ENCODE measurements at places on chromosomes 3 and 15.
A peak's percentile ranks its signal among the peaks of the same experiment; 100 is the strongest.

GRCh38 chr3:167502401-167502800, 28.6 kb upstream of the SERPINI2 start:
- no peak for DNase-seq

GRCh38 chr15:42608110-42608531, 32.7 kb downstream of the STARD9 start:
- no peak for DNase-seq

GRCh38 chr3:13106308-13107001, 33.2 kb upstream of the IQSEC1 start:
- no peak for DNase-seq

- DNase-seq: no peak
Measured at GRCh38 chr3:118734664-118735063, 300.0 kb downstream of the IGSF11 start.

GRCh38 chr3:2540115-2540514, 441.4 kb downstream of the CNTN4 start:
- DNase-seq: no peak

- no peak for DNase-seq
Measured at GRCh38 chr15:78641749-78642275, 802 bp upstream of the CHRNB4 start.

GRCh38 chr3:45712434-45713110, 23.4 kb downstream of the SACM1L start:
- DNase-seq: no peak

DNA sequence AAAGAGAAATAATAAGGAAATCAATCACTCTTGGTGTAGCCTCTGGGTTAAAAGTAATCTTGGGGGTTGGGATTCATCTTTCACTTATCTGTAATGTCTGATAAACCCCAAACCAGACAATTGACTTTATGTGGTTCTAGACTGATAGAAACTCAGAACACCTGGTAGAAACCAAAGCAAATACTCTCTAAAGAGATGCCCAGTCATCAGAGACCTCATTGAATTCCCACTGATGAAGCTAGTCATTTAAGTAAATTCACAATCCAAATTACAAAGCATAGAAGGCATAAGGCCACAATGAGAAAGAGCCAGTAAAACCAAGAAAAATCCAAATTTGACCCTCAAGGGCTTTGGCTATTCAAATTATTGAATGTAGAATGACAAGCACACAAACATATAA, 250.6 kb downstream of the MBNL1 start:
- DNase-seq: no peak

- no peak for DNase-seq
Measured at GRCh38 chr3:127772827-127773751, 49.2 kb downstream of the MGLL start.

DNA sequence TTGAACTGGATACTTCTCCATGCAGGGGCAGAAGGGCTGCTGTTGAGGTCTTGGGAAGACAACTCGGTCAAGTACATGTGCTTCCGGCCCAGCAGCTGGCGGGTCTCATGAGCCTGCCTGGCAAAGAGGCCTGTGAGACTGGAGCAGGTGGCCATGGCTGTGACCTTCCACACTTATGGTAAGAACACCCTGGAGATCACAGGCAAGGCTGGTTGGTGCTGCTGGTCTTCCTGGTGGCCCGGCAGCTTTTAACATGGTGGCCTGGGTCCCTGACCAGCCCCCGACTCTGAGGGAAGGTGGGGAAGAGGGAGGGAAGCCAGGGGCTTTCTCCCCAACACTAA, 15.4 kb downstream of the CHRD start:
- no peak for DNase-seq

DNA sequence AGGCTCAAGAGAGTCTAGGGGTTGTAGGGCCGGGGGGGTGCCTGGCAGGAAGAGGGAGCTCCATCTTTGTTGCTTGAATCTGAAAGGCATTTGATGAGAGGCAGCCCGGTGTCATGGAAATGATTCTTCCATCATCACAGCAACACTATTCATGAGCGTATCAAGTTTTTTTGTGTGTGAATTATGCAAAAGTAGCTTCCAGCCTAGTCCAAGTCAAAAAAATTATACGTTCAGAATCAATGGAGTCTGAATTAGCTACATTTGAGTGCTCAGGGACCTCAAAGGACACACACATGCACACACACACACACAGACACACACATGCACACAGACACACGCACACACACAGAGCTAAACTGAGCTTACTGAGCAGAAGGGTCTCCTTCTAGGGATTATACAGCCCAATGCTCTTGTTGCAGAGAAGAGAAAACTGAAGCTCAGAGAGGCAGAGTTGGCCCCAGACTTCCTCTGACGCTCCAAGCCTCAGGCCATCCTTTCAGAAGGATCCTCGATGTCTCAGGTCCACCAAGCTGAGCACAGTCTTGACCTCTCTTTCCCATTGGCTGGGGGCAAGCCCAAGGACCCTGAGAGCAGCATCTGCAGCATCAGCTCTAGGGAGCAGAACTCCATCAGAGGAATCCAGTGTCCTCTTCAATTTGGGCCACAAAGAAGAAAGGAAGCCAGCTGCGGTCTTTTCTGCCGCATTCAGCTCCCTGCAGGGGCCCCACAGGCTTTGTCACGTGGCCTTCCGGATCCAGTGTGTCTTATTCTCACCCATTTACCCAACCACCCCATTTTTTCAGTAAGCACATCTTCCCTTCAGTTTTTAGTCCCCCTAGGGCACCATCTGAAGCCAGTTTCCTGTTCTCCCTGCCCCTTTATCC, 228.0 kb downstream of the UACA start:
- DNase-seq: no peak

- no peak for DNase-seq
Measured at GRCh38 chr15:88717382-88718031, 78.7 kb downstream of the ISG20 start.

DNA sequence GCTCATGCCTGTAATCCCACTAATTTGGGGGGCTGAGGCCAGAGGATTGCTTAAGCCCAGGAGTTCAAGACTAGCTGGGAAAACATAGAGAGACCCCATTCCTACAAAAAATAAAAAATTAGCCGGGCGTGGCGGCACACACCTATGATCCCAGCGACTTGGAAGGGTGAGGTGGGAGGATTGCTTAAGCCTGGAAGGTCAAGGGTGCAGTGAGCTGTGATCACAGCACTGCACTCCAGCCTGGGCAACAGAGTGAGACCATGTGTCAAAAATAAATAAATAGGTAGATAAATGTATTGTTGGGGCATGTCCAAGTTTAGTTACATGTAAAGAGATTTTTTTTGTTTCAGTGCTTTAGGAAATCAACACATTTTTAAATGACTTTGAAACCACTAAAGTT, 36.4 kb downstream of the SLC12A1 start:
- no peak for DNase-seq

GRCh38 chr15:61748529-61748928, 311.7 kb downstream of the VPS13C start:
- peak; percentile 9 for DNase-seq

DNA sequence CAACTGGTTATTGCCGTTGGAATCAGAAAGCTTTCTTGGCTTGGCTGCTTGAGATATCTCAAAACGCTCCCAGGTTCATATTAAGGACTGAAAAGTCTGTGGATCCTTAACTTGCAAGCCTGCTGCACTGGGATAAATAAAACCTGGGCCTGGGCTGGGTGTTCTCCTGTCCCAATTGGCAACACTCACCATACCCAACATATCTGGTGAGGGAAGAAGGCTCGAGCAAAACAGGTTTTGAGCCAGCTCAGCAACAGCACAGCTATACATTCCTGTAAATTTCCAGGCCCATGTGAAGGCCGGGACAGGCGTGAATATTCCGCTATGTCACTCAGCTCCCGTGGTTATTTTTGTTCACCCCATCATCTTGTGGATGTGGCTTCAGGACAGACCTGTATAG, 169.0 kb upstream of the BCL6 start:
- DNase-seq: no peak

GRCh38 chr3:172271386-172271976, 176.8 kb downstream of the GHSR start:
- no peak for DNase-seq

GRCh38 chr3:16515885-16516420, 2.5 kb upstream of the RFTN1 start:
- no peak for DNase-seq

DNA sequence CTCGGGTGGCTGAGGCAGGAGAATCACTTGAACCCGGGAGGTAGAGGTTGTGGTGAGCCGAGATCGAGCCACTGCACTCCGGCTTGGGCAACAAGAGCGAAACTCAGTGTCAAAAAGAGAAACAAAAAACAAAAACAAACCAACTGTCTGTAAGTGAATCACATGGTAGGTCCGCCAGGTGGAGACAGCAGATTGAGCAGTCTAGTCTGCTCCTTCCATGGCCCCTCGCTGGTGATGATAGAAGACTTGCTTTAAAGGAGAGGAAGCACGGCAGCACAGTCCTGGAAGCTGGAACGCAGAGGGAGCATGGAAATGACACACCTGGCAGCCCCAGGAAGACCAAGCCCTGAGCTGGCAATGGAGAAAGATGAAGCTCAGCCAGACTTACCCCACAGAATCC, 31.4 kb upstream of the MGLL start:
- DNase-seq: no peak

- no peak for DNase-seq
Measured at GRCh38 chr3:79724206-79724605, 43.6 kb downstream of the ROBO1 start.

- peak; percentile 18 for DNase-seq
Measured at GRCh38 chr3:22117751-22118346, 366.8 kb upstream of the ZNF385D start.

DNA sequence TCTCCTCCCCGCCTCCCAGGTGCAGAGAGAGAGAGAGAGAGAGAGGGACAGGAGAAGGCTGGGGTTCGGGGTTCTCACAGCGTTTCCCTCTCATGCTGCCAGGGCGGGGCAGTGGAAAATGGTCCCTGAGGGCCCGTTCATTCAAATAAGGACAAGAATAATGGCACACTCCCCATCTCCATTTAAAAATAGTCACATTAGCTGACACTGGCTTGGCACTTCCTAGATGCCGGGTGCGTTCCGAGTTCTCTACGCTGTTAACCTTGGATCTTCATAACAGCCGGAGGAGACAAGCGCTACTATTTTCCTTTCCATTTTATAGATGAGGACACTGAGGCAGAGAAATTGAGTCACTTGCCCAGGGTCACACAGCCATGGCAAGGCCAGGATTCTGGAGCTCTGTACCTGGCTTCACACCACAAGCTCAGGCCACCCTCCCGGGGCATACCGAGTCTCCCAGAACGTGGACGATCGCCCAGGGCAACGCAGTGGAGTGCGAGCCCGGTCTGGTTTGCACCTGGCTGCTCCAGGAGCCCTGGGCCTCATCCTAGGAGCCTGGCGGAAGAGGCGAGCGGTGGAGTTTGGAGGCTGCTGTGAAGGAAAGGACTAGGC, 608 bp upstream of the SLC6A6 start:
- no peak for DNase-seq

GRCh38 chr3:10548992-10549391, 43.6 kb upstream of the ATP2B2 start:
- DNase-seq: no peak

- DNase-seq: no peak
Measured at GRCh38 chr15:96218623-96219455, 111.7 kb upstream of the NR2F2 start.

DNA sequence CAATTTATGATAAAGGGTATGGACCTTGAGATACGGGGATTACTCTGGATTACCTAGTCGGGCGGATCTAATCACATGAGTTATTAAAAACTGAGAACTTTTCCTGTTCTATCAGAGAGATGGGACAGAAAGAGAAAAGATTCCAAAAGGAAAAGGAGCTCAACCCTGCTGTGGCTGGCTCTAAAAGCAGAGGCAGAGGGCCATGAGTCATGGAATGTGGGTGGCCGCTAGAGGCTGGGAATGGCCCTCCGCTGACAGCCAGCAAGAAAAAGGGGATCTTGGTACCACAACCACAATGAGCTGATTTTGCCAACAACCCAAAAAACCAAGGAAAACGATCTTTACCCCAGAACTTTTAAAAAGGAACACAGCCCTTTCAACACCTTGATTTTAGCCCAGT, 210.0 kb downstream of the MAGI1 start:
- no peak for DNase-seq

- no peak for DNase-seq
Measured at GRCh38 chr3:72376956-72377710, 471.1 kb downstream of the SHQ1 start.

DNA sequence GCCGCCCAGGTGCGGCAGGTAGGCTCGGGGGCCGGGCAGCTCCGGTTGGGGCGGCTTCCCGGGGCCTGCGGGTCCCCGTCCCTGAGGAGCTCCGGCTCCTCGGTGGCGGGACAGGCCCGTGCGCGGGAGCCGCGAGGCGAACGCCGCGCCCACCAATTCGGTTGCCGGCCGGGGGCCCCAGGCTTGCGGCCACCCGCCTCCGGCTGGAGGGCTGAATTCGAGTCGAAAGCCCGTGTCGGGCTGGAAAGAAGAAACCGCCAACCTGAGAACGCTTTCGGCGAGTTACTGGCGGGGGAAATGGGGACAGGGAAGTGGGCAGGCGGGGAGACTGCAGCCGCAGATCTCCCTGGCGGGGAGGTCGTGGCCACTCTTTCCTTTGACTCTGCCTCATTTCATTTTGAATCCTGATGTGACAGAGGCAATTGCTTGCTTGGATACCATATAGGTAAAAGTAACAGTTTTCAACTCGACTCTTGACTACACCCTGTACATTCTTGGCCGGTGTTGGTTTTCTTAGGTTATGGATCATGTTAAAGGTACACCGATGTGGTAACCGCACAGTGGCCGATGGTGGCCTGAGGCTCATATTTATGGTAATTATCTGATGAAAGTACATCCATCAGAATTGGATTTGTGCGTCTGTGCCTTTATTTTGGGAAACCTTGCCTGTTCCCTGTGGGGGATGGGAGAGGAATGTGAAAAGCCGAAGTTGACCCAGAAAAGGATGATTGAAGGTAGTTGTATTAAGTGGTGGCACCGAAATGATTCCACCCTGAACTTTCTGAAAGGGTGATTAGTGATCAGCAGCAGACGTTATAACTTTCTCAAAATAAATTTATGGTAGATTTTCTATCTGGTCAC, 1.7 kb downstream of the B3GNT5 start:
- no peak for DNase-seq

- no peak for DNase-seq
Measured at GRCh38 chr15:86911022-86911421, 831.4 kb downstream of the AGBL1 start.

- no peak for DNase-seq
Measured at GRCh38 chr15:72844067-72844466, 60.5 kb upstream of the ADPGK start.
